ENCODE measurements at places on chromosomes 6 and 20. TPM values are rescaled to one million over a fixed set of nuclear protein-coding genes. Genes with fewer than 3 reads are reported as not detected.
A peak's percentile ranks its signal among the peaks of the same experiment; 100 is the strongest.

Gene DST
- total RNA-seq = 4.4 TPM

Gene HCK
- not detected for total RNA-seq

DNA sequence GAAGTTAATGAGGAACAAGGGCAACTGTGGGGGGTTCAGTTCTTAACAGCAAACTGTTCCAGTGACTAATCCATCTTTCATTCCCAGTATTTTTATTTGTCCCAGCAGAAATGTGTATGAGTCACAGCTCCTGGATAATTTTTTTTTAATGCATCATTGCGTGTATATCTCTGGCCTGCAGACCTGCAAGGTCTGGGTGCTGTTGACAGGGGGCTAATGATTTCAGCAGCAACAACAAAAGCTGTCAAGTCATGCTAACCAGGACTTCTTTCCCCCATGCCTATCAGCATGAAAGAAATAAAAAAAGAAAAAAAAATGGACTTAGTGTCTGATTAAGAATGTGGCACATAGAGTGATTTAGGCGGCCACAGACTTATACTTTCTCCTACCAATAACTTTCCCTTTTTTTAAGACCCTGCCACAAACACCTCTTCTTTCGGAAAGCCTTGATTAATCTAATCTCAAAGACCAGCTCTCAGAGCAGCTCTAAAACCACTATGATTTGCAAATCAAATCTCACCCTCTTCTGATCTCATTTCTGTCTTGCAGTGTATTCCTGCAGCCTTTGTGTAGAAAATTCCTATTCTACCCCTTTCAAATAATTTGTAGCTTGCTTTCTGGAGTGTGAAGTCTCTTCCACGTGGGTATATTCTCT is 14.2 kb upstream of the PREX1 start:
- DNase-seq = no peak

Gene AVP
- total RNA-seq = not detected

GRCh38 chr6:39350723-39351505 is 28.4 kb upstream of the KCNK16 start:
- DNase-seq = no peak

DNA sequence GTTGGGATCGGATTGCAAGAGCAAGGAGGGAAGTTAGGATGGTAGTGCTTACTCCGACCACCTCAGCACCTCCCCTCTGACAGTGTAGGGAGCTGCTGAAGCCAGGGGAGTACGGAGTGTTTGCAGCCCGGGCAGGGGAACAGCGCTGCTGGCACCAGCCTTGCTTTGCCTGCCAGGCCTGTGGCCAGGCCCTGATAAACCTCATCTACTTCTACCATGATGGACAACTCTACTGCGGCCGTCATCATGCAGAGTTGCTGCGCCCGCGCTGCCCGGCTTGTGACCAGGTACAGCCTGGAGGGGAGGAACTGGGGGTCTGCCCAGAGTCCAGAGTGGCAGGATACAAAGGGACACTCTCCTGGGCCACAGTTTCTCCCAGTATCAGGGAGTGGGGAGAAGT is 2.2 kb upstream of the TOMM6 start:
- no peak for DNase-seq

DNA sequence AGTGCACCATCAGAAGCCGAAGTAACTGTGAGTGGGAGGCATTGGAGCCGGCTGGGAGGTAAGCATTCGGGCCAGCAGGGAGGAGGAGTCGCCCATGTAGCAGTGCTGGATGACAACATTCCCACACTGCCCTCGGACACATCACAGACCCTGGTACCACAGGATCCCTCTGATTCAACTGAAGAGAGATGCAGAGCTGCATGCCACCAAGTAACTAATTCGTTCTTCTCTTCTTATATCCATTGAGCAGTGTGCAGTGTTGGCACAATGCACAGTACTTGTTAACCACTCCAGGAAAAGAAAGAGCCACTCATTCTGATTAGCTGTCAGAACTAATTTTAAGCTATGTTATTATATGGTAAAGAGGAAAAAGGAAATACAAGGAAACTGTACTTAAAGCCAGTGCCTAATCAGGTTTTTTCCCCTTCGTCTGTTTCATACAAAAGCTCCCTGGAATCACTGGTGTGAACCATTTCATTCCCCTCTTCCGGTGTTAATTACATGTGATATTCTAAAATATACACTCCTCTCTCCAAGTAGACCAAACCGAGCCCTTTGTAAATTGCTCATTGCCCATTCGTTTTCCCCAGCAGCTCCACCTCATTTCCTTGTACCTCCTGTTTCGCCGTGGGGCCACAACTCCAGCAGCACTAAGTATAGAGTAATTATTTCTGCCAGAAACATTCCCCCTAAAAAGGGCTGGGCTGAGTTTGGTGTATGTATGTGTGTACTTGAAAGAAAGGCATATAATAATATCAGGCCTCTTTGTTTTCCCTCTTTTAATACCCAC is 32.4 kb upstream of the ADTRP start:
- no peak for DNase-seq

GRCh38 chr6:120328521-120328920 is 979.0 kb upstream of the MAN1A1 start:
- DNase-seq = no peak

DNA sequence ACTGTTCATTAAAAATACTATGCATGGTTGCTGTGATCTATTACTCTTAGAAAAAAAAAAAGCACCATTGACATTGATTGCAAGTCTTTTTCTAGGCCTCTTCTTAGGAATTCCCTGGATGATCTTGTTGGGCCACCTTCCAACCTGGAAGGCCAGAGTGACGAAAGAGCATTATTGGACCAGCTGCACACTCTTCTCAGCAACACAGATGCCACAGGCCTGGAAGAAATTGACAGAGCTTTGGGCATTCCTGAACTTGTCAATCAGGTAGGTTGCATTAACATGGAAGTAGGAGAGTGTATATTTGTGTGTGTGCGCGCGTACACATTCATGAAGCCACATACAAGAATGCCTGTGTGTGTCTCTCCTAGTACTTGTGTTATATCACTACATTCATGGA is 140.4 kb downstream of the NCOA3 start:
- DNase-seq = no peak

- no peak for DNase-seq
Measured at GRCh38 chr20:8394308-8394945, 262.4 kb downstream of the PLCB1 start.

GRCh38 chr6:143774347-143774746 is 68.8 kb upstream of the LTV1 start:
- no peak for DNase-seq

DNA sequence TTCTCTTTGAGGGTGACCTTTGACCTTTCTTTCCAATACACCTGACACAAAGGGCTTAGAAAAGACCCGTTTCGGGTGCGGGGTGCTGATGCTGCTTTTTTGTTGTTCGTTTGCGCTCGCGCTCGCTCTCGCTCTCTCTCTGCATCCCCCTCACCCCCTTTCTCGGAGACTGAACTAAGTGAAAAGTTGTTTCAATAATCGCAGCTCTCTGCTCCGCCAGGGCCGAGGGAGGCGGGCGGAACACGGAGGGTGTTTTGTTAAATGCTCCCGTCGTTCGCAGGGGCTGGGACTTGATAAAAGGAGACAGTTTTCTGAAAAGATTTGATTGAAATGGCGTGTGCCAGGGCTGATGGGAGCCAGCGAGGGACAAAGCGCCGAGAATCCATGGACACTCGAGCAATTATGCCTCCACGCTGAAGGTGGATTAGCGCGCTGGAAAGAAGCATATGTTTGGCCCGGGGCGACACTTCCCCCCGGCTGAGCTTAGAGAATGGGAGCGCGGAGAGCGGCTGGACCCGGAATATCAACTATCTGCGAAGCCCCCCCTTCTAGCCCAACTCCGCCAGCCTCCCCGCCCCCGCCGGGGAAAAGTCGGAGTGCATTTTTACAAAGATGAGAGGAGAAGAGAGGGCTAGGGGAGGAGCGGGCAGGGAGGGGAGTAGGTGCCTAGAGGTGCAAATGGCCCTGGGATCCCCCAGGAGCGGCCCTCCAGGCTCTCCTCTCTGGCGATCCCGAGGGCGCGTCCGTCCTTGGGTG is 25.0 kb downstream of the TFAP2A start:
- no peak for DNase-seq

Gene RPS6KA2
- 4.0 TPM for total RNA-seq

DNA sequence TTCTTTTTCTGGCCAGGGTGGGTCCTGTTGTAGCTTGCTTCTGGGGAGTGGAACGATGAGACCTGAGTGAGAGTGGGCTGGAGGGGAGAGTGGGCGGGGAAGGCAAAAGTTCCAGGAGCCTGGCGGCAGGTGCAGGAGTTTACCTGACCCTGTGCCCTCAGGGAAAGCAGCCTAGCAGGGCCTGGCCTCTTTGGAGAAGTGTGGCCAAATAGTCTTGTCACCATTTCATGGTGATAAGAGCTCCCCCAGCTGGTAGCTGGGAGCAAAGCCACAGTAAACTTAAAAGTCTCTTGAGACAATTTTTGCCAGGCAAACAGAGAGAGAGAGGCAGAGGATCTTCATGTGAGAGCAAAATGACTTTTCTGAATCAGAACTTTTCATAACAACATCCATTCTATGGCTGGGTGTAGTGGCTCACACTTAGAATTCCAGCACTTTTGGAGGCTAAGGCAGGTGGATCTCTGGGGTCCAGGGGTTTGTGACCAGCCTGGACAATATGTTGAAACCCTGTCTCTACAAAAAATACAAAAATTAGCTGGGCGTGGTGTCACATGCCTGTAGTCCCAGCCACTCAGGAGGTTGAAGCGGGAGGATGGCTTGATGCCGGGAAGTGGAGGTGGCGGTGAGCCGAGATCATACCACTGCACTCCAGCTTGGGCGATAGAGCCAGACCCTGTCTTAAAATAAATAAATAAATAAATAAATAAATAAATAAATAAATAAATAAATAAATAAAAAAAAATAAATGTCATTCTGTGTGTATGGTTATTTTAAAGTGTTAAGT is 161.8 kb upstream of the SCGN start:
- DNase-seq = peak; percentile 80

DNA sequence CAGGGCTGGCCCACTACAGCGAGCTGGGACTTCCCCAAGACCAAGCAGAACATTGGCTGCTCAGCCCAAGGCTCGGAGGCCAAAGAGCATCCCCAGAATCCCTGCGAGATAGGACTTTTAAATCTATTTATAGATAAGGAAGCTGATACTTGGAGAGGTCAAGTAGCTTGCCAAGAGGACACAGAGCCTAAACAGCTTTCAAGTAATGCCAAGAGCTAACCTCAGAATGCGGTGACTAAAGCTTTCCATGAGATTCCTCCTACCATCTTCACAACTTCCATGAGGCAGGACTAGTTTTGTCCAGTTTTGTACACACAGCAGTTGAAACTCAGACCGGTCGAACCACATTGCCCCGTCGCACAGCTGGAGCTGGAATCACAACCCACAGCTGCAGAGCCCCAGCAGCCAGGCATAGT is 168.1 kb upstream of the TOP1 start:
- no peak for DNase-seq

GRCh38 chr6:64505312-64505711 is 869.7 kb downstream of the PHF3 start:
- no peak for DNase-seq

DNA sequence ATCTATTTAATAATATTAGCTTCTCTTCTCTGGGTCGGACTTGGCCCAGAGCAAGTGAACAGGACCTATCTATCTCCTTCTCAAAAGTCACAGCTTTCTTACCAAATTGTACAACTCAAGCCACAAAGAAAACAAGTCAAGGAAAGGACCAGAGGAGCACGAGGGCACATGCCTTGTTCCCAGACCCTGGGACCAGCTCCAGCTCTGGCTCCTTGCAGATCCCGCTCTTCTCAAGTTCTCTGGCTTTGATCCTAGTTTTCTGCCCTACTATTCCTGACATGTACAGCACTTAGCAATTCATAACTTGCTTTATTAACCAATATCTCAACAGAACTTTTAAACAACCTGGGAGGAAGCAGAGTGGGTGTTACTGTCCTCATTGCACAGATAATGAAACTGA is 185.9 kb downstream of the ESR1 start:
- no peak for DNase-seq

Gene SLC22A7
- not detected for total RNA-seq

Gene GJA1
- total RNA-seq = not detected

DNA sequence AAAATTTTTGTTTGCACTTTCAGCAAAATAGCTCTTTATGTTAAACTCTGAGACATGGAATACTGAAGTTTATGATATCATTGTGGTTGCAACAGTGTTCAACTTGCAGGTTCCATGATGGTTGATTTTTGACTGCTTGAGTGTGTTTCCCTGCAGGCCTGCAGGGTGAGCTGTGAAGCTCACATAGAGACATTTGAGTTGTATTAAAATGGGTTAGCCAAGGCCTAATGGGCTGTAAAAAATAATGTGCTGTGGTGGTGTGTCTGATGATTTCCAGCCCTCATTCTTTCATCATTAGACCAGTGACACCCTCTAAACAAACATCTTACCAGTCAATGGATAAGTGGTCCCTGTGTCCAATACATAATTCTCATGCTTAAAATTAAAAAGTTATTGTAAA is 321.4 kb downstream of the FARS2 start:
- DNase-seq = no peak

- DNase-seq = no peak
Measured at GRCh38 chr20:44728801-44729443, 13.8 kb downstream of the CCN5 start.

- DNase-seq = no peak
Measured at GRCh38 chr6:82353848-82354247, 9.8 kb upstream of the TPBG start.

DNA sequence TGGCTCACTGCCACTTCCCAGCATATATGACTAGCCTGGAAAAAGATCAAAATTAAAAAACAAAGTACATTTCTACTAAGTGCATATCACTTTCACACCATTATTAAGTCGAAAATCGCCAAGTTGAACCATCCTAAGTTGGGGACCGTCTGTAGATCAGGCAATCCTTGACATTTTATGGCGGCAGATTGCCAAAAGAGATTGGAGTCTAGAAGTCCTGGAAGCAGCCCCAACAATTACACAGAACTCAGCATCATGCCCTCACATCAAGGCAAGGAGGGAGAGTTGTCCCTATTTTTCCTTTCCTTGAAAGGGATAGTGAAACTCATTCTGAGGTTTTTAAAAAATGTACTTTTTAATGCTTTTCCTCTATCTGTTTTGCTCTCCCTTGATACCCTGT is 30.7 kb downstream of the SLC22A3 start:
- DNase-seq = no peak

DNA sequence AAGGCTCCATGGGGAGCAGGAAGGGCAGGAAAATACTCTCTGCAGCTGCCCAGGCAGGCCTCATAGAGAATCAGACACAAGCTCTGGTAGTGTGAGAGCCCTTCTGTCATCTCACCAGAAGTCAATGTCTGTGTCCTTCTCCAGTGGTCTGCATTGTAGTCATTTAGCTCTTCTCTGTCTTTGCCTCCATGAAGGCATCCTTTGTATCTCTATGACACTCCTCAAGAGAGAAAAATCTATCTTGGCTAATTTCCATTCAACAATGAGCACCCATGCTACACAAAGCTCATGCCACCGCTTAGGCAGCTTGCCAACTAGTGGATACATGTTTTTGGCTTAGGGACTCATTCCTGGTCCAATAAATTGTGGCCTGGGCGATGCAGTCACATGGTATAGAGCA is 92.1 kb downstream of the RNF217 start:
- DNase-seq = no peak

Gene GABRR1
- total RNA-seq = not detected

GRCh38 chr6:46556053-46556452 is 64.8 kb upstream of the RCAN2 start:
- DNase-seq = no peak

All from activated CD4-positive, alpha-beta T cell treated with anti-CD3 and anti-CD28 coated beads, Interleukin-2, amount 10 ng/mL, durations not matched to agents 7 days and 5 days (primary cell).